AG09309 (cell line): ENCODE measurements at places on chromosomes 7 and 10.

- peak; percentile 82 for DNase-seq
These were observed 25.0 kb upstream of the C1GALT1 start for GRCh38 chr7:7157177-7157886.

GRCh38 chr10:50740293-50740648 is 535 bp downstream of the ASAH2B start:
- peak; percentile 52 for DNase-seq

- no peak for DNase-seq
These were observed 742.3 kb upstream of the GALNT17 start for GRCh38 chr7:70389531-70390151.

DNA sequence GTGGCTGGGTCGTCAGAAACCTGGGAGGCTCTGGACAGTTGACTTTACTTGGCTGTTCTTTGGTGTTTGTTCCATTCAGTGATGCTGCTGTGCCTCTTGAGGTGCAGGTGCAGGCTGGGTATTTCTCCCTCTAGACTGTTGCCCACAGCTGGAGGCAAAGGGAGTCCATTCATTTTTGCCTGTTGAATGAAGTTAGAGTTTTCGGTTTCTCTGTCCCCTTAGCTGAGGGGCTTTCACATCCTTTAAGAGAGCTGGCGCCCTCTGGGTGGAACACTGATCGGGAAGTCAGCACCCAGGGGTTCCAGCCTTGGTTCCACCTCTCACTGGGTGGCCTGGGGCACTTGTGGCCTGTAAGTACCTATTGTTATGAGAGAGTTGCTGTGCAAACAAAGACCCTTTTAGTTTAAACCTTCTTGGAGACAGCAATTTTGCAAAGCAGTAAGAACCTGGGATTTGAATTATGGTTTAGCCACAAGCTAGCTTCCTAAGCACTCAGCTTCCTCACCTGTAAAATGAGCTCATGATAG is 67.2 kb downstream of the GRK5 start:
- no peak for DNase-seq

GRCh38 chr10:29908962-29909361 is 150.4 kb downstream of the JCAD start:
- DNase-seq: no peak
